Stimulated activated CD4-positive, alpha-beta T cell treated with anti-CD3 and anti-CD28 coated beads, TNF-alpha, amount 100 ng/mL, for 4 hours (primary cell): ENCODE measurements at places on chromosomes 2 and 18.

DNA sequence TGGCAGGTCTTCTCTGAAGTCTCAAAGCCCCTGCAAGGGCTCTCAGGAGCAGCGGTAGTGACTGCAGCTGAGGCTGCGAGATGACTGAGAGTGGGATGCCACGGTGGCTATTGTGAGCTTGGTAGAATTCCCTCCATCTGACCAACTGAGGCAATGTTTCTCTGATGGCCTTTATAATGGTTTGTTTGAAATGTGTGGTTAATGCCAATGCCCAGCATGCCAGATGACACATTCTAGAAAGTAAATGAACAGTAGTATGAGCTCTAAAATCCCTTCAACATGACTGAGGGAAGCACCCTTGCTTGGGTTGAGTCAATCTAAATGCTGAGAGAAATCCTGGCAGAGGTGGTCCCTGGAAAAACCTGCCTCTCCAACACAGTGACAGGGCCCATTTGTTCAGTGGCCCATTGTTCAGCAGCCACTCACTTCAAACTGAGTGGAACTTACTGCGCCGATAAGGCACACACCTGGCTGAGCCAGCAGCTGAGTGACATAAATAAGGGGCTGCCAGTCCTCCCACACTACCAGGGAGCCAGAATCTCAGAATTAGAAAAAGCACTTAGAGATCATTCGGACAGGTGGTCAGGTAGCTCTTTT is 31.7 kb downstream of the SULT1C2 start:
- no peak for DNase-seq

DNA sequence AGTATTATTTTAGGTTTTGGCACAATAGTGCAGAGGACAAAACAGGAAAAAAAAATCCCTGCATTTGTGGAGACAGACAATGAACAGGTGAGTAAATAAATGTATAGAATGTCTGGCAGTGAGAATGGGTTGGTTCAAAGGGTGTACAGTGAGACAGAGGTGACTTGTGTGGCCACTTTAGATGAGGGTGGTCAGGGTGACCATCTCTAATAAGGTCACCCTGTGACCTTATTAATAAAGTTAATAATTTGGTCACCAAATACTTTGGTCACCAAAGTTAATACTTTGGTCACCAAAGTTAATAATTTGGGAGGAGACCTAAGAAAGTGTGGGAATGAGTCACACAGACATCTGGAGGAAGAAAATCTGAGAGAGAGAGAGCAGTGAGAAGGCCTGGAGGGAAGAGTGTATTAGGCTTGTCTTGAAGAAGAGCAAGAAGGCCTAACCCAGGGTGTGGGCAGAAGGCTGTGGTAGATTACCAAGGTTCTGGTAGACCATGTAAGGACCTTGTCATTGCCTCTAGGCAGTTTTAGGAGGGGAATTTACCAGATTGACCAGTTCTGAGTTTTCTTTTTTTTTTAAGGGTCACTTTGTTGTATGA is 1368.4 kb upstream of the CELF4 start:
- no peak for DNase-seq

DNA sequence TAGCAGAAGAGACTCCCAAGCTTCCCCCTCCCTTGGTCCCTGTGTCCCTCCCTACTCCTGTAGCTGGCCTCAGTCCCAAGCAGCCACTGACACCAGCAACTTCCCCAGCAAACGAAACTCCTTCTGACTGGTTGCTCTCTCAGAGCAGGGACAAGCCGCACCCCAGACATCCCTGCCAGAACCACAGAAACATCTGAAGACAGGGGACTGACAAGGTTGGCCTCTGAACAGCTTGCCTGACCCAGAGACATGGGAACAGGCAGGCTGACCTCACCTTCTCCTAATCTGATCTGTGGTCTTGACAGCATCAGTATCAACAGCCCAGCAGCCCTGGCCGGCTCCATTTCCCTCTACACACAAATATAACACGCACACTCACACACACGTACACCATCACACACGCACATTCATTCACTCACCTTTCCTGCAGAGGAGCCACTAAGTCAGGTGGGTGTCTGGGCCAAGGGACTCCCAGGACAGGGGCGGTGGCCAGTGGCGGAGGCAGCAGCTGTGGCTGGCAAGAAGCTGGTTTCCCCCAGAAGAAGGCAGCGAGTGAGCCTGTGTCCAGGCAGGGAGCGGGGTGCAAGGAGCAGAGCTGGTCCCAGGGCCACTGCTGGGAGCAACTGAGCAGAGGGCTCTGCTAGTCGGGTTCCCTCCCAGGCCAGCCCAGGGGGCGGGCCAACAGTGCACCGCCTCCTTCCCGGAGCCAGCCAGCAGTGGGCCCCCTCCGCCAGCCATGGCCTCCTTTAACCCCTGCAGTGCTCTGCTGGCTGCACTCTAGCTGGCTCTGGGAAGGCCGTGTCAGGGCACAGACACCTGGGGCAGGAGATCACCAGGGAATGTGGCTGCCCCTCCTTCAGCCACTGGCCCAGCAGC is 59.1 kb downstream of the TNS1 start:
- DNase-seq, result no peak

DNA sequence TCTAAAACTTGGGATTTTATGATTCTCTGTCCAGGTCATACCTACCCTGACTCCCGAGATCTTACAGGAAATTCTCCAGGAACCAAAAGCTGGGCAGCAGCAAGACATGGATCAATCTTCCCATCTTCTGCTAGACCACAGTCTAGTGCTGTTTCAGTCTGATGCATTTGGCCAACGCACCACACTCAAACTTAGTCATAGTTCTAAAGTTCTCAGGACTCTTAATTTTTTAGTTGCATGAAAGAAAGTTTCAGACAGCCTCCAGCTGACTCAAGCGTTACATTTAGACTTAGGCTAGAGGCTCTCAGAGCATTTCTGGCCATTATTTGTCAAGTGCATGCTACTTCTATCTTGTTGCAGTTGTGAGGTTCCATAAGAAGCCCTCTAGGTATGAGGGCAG is 230.1 kb upstream of the CCDC150 start:
- DNase-seq, result no peak

DNA sequence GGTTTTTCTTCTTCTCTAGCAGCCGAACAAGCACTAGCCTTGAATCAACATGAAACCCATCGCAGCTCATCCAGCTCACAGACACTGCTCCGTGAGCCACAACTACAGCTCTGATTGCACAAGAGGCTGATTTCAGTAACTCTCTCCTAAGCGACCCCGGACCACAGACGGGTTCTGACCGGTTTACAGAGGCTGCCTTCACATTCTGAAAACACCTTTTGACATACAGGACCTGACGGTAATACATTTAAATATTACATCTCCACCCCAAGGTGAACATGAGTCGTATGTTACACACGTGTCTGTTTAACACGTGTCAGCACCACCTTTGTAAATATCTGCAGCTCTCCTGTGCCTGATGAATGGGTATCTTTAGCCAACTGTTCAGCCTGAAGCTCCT is 120.7 kb downstream of the TMEM18 start:
- DNase-seq, result no peak

DNA sequence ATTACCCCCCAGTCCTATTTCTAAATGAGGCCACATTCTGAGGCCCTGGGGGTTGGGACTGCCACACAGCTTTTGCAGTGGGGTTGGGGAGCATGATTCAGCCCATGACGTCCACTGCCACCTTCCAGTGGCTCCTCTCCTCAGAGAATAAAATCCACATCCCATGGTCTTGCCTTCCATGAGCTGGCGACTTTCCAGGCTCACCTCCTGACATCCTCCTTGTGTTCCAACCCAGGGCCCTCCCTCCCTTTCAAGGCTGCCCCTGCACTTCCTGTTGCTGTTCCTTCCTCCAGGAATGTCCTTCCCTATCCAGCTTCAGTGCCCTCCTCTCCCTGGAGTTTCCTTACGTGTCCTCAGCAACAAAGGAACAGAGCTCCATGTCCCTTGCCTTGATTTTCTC is 187.3 kb upstream of the ID2 start:
- no peak for DNase-seq

DNA sequence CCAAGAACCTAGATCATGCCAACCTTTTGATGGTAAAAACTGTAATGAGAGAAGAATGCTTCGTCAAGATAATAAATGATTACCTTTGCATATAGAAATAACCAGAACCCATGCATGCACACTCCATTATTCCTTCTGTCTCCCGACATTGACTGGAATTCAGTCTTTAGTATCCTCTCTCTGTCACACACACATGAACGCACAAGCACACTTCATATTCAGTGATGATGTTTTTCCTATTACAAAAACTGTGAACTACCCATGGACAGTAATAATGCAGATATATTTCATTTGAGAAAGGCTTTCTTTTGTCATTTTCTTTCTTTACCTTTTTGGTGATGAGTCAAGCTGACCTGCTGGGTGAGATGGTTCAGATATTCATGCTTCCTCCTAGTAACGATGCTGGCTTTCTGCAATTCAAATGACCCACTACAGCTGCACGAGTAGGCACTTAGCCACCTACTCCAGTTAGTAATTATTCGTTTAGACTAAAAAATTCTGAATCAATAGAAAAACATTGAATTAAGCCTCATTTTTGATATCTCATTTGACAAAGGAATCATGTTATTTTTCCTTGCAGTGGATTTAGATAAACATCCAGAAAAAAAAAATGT is 382.2 kb downstream of the TGIF1 start:
- DNase-seq, result no peak

GRCh38 chr2:26318950-26319349 is 27.0 kb upstream of the SELENOI start:
- DNase-seq, result no peak

DNA sequence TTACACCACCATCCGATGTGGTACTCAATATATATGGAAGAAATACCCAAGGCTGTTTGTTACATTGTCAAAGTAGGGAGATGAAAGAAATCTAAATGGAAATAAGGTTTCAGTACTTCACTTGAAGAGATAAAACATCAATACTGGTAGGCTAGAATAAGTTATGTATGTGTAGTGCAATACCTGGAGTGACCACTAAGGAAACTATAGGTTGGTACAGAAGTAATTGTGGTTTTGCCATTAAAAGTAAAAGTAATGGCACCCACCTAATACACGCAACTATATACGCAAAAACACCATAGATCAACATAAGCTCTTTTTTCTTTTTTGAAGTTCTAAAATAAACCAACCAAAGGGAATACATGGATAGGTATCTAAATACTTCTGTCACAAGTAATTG is 143.2 kb upstream of the KYNU start:
- no peak for DNase-seq

DNA sequence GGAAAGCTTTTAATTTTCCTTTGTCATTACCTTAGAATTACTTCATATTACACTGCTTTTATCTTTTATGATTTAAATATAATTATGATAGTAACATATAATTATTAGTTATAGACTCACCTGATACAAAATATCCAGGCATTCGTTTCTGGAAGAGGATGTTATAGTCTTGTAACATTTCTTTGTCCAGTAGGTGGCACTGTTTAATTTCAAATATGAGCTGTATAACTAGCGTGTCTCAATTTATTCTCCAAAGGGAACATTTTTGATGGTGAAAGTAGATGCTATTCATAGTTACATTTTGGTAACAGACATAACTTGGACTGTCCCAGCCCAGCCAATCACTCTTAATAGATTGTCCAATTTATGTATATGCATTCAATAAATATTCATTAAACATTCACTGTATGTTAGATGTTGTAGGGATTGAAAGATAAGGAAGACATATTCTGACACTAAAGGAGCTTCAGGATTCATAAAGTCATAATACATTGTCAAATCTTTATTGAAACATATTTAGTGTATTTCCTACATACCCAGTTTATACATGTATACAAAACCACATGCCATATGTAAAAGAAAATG is 19.2 kb downstream of the DAW1 start:
- no peak for DNase-seq

DNA sequence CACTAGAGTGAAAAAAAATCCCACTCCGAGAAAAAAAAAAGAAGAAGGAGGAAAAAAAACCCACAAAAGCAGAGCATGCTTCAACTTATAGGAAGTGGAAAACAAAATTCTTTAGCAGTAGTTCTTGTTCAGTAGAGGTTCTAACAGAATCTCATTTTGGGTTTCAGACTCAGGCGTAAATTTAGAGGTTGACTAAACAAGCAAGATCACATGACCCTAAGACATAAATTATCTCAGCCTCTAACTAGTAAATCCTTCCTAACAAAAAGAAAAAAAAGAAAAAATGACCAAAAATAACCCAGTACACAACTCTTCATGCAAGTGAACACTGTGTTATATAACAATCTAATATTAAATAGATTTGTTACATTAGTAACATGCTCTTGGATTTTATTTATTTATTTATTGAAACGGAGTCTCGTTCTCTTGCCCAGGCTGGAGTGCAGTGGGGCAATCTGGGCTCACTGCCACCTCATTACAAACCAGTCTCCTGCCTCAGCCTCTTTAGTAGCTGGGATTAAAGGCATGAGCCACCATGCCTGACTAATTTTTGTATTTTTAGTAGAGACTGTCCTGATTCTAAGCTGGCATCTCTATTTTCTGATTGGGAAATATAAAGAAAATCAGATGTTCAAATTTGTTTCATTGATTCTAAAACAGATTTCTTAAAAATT is 35.4 kb downstream of the PPP4R3B start:
- DNase-seq, result no peak
